Fibroblast of lung (primary cell): ENCODE measurements at places on chromosomes 7 and 10. TPM values are rescaled to one million over a fixed set of nuclear protein-coding genes. Genes with fewer than 3 reads are reported as not detected.

Gene MSMB
- not detected in 2 replicates for total RNA-seq

Gene CABCOCO1
- total RNA-seq = 0.26 and 0.83 TPM in 2 replicates

DNA sequence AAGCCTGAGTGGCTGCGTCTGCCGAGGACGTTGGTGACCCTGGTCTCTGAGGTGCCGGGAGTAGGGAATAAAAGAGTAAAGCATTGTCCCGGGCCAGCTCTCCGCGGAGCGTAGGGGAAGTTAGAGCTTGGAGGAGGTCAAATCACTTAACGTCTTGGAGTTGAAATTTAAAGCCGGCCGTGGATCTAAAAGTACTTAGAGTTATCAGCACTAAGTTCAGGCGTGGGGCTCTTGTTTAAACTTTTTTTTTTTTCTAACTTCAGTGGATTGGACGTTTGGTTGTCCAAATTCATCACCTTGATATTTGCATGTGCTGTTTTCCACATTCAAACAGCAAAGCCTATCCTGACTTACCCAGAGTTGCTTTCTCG, 700 bp downstream of the NIPSNAP2 start:
- DNase-seq = peak; percentile 40

Gene IDI1
- 91.7 and 202 TPM in 2 replicates for total RNA-seq

DNA sequence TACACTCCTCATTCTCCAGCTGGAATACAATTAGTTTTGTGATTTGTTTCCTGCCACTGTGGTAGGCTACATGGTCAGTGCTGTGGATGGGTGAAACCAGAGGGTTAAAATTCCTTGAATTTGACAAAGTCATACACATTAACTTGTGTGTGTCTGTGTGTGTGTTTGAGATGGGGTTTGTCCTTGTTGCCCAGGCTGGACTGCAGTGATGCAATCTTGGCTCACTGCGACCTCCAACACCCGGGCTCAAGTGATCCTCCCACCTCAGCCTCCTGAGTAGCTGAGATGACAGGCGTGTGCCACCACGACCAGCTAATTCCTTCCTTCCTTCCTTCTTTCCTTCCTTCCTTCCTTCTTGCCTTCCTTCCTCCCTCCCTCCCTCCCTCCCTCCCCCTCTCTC, 24.8 kb upstream of the GIMAP8 start:
- no peak for DNase-seq

DNA sequence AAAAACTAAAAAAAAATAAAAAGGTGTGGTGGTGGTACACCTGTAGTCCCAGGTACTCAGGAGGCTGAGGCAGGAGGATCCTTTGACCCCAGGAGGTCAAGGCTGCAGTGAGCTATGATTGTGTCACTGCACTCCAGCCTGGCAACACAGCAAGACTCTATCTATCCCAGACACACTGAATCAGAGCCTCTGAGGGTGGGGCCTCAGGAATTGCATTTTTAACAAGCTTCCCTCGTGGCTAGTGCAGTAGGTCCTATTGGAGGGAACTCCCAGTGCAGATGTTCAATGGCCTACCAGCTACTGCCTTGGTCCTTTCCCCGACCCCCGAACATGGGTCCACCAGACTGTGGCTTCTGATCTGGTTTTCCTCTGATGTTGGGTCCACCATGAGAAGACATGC, 14.9 kb downstream of the STRA8 start:
- no peak for DNase-seq

DNA sequence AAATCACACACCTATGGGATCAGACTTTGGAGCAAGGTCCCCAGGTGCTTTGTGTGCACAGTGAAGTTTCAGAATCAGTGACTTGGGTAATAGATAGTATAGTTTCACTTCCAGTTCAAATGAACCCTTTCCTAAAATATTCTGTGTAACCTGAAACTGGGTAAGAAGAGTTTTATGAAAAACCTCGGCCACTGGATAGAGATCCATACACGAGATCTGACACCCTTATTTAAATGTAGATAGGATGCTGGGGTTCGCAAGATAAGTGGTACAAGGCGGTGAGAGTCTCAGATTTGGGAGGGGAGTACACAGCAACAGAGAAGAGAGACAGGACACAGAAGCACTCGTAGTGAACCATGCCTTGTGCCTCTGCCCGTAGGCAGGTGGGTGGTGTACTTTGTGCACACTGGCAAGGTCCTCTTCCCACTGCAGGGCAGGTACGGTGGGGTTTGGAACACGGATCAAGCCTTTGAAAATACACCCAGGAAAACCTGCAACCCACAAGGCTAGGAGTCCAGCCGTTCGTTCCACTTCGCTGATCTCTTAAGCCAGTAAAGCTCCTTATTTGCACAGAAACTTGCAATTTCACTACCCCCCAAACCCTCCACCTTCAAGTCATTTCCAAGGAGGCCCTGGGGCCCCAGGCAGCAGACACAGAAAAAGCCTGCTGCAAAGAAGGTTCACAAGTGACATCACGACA, 162.8 kb downstream of the USP6NL start:
- DNase-seq = no peak

- DNase-seq = no peak
Observed at GRCh38 chr10:97128039-97128492, 57.7 kb downstream of the SLIT1 start.

Gene KCND2
- 2.1 TPM in 2 replicates for total RNA-seq

- DNase-seq = peak; percentile 68
Observed at GRCh38 chr10:33032654-33033151, 74.7 kb upstream of the ITGB1 start.

Gene DPYSL4
- total RNA-seq = 0.26 and 0.83 TPM in 2 replicates

Gene ACHE
- under 0.01 and 0.26 TPM in 2 replicates for total RNA-seq

Gene ZWINT
- 2.1 and 10.9 TPM in 2 replicates for total RNA-seq

DNA sequence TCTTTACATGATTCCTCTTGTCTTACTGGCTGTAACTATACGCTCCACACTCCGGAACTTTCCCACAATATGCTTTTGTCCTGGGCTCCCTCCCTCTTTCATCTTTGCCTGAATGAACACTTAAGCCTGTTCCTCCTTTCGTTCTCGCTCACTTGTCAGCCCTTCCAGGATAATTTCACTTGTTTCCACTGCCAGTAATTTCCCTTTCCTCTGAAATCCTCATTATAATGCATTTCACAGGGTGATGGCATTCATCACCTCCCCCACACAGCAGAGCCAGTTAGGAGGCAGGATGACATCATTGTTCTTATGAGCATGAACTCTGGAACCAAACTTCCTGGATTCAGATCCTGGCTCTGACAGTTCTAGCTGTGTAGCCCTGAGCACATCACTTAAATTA, 372.6 kb downstream of the GPR158 start:
- no peak for DNase-seq

DNA sequence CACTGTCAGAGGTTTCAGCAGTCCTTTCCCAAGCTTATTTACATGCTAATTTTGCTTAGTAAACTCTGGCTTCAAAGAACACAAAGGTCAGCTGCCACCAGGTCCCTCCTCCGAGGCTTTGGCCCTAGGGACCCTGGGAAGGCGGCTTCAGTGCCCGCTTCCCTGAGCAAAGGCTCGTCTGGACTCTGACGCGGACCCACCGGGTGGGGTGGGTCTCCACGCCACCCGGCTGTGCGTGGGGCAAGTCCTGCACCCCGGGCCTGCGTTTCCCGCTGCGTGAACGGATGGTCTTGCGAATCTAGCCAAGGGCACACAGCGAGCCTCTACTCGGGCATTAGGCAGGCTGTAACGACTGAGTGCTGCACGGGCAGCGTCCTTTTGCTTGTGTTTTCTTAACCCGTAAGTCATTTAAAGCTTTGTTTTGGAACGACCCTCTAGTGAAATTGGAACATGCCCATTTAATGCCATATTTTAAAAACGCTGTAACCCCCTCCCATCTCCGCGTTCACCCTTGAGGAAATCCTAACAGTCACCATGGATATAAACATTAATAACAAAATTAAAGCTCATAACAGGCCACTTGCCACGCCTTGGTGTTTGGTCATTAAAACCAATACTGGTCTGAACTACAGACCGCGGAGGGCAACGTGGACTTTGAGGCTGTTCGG, 828 bp downstream of the BNIP3 start:
- no peak for DNase-seq

DNA sequence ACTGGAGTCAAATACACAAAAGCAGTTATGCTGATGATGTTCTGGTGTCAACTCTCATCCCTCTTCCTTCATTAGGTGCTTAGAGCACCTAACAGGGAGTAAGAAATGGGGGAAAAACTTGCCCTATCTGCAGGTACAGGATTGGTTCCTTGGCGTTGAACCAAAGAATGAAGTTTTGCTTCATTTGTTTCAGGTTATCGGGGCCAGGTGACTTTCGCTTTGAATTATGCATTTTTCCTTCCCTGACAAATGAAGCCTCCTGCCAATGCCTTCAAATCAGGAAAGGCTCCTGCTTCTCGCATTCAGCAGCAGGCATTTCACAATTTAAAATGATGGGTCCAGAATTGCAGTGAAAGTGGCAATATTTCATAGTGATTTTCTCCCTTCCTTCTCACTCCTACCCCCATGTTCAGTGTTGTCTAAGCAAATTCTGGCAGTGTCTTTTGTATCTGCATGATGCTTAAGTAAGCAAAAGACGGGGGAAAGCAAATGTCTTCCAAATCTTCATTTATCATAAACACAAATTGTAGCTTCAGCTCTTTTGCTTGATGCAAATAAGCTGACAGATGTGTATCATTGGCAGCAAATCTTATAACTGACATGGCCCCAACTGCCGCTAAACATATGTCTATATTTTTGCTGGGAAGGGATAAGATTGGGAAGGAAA, 29.4 kb downstream of the DNAJB9 start:
- no peak for DNase-seq

GRCh38 chr10:25522294-25522693, 347.5 kb downstream of the GPR158 start:
- DNase-seq = no peak

Gene TCERG1L
- not detected in 2 replicates for total RNA-seq

GRCh38 chr7:91852263-91852741, 28.2 kb downstream of the MTERF1 start:
- DNase-seq = no peak

Gene EGR2
- total RNA-seq = 0.33 and 2.1 TPM in 2 replicates

Gene AKR1C4
- total RNA-seq = not detected in 2 replicates

DNA sequence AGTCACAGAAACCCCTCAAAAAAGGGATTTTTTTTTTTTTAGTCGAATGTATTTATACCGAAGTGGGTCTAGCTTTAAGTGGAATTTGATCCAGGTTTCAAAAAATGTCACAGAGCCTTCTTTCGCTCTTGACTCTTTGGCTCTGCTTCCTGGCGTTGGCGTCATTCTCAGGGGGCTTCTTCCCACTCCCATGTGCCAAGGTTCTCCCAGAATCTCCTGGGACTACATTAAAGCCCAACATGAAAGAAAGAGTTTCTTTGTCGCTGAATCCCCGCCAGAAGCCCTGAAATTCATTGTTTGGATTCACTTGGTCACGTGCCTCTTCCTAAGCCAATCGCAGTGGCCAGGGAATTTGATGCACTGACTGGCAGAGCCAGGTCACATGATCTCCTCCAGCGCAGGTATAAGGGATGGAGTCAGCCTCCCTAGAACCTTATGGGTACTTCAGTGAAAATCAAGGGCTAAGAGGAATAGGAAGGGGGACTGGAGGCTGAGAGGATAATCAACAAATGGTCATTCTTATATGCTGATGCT, 101.2 kb downstream of the RPS24 start:
- DNase-seq = no peak

GRCh38 chr7:9125246-9125645, 691.8 kb downstream of the NXPH1 start:
- no peak for DNase-seq

DNA sequence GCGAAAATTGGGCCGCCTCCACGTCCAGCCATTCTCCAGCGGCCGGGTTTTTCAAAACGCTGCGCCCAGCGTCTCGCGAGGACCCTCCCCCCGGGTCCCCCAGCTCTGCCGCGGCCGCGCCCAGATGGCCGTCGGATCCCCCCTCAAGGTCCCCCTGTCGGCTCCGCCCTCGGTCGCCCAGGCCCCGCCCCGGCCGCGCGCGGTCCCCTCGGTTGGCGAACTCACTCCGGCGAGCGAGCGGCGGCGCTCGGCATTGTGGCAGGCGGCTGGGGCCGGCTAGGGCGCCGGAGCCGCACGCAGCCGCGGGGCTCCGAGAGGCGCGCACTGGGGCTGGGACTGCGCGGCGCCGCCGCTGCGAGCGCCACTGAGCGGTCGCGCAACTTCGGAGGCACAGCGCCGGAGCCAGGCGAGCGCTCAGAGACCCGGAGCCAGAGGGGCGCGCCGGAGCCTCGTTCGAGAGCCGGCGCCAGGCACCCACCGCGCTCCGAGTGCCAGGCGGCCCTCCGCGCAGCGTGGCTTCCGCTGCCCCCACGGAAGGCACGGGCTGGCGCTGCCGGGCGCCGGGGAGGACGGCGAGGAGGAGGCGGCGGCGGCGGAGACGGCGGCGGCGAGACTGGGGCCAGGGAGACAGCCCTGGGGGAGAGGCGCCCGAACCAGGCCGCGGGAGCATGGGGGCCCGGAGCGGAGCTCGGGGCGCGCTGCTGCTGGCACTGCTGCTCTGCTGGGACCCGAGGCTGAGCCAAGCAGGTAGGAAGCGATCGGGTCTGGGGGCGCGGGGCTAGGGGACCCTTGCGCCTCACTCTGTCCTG, at the start of gene UNC5B:
Gene UNC5B, plus strand, starts transcription at position 253 of the 809 bp plus-strand sequence. Its CDS starts 416 bp downstream, at position 669.
- peak; percentile 90 for DNase-seq

- no peak for DNase-seq
Observed at GRCh38 chr7:130207033-130207432, 627 bp upstream of the SSMEM1 start.

Gene GATAD1
- total RNA-seq = 25.9 and 32.4 TPM in 2 replicates
